ENCODE measurements at places on chromosomes 4 and X.

DNA sequence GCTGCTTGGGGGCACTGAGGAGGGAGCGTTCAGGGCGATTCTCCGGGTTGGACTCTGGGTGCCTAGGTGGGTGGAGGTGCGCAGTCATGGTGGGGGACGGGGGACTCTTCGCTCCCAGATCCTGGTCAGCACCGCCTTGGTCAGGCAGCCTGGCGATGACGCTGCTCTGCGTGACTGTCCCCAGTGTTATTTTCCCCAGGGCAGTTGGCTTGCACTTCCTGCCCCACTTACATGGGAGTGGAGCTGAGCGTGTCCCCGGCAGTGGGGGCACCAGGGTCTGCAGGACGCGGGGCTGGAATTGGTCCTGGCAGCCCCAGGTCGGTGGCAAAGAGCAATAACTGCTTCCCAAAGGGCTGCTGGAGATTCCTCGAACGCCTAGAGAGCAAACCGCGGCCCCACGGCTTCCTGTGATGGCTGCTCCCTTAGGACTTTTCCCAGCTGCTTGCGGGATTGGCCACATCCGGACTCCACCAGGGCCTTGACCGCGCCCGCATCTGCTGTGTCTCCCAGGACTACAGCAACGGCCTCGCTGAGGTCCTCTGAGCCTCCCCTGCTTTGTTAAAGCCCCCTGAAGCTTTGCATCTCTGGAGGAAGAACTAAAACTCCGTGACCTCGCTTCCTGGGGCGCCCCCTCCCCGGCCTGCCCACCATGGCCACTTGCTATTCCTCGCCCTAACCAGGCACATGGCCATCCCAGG is 35.3 kb upstream of the GPR78 start:
- DNase-seq = no peak

DNA sequence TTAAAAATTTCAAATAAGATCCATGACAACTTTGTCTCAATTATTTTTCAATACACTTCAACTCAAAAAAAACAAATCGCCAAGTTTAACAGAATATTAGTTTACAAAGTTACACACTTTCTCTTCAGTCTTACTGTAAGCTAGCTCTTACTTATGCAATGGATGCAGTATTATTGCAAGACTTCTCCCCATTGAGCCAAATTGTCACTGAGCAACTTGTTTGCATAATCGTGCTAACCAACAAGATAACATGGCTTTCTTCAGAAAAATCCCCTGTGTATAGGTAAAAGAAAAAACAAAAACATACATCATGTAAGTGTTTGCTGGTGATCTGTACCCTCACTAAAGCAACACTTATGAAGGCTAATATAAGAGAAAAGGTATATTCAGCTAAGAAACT is 18.9 kb downstream of the DNAJB14 start:
- no peak for DNase-seq

GRCh38 chr4:142353149-142353738 is 492.9 kb downstream of the INPP4B start:
- DNase-seq = no peak

DNA sequence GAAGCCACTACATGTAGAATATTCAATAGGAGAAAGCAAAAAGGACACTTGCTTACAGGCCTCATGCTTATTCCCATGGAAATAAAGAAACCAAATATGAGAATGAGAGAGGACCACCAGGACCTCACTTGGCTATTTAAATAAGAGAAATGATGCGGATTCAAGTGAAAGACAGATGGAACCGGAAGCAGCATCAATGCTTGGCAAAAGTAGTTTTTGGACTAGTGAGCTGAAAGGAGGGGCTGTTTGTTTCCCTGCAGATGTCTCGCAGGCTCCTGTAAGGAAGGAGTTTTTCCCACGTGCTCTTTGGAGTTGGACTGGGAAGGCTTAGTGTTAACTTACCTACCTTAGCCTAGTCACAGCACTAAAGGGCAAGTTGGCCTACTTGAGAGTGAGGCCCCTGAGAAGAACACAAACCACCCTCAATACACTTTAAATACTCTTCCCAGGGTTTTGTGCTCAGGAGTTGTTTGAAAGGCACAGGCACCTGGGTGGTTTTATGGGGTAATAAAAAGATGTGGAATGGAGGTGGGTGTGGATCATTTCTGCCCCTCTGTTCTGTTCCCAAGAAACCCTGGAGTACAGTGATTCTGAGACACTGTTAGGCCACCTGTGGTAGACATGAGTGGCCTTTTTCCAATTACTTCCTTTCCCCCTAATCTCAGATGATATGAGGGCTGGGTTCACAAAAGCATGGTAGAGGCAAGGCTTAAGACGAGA is 113.3 kb upstream of the C1GALT1C1 start:
- no peak for DNase-seq

- no peak for DNase-seq
Measured at GRCh38 chr4:8856835-8857621, 14.6 kb downstream of the HMX1 start.

GRCh38 chr4:181502611-181503010 is 740.6 kb upstream of the TENM3 start:
- no peak for DNase-seq

DNA sequence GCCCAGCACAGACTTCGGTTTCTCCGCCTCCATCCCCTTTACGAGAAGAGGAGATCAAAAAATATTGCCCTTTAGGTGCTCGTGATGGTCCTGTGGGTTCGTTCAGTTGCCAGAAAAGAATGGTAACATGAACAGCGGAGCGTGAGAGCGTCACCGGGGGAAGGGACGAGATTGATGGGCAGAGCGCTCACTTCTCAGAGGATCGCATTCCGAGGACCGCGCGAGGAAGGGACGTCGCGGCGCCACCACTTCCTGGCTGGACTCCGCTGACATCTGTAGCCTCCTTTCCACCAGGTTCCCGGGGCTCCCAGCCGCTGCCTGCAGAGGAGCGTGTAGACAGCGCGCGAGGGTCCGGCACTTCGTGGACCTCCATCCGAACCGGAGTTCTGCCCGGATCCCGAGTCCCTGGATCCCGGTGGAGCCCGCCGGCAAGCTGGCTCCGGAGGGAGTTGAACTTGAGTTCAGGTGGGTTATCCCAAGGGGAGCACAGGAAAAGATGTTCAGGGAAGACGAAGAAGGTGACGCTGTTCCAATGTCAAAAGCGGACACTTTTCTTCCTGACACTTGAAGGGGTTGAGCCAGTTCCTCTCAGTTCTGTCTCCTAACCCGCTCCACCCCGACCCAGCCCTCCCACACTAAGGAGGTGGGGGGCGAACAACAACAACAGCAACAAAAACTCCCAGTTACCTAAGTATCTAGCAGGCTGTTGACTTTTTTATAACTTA is 484 bp downstream of the GALNTL6 start:
- DNase-seq = no peak

DNA sequence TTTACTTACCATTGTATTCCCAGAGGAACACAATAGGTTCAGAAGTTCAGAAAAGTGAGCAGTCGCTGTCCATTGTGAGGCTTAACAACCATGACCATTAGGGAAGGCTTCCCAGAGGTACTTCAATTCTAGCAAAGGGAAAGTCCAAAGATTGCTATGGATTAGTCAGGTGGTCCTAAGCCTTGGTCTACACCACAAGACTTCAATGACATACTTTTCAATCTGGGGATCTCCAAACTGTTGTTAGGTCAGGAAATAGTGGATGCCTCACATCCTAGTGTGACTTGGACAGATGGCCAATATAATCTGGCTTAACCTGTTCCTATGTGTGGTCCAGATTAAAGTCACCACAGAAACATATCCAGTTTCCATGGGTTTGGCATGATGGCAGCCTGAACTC is 118.0 kb downstream of the SPCS3 start:
- no peak for DNase-seq

DNA sequence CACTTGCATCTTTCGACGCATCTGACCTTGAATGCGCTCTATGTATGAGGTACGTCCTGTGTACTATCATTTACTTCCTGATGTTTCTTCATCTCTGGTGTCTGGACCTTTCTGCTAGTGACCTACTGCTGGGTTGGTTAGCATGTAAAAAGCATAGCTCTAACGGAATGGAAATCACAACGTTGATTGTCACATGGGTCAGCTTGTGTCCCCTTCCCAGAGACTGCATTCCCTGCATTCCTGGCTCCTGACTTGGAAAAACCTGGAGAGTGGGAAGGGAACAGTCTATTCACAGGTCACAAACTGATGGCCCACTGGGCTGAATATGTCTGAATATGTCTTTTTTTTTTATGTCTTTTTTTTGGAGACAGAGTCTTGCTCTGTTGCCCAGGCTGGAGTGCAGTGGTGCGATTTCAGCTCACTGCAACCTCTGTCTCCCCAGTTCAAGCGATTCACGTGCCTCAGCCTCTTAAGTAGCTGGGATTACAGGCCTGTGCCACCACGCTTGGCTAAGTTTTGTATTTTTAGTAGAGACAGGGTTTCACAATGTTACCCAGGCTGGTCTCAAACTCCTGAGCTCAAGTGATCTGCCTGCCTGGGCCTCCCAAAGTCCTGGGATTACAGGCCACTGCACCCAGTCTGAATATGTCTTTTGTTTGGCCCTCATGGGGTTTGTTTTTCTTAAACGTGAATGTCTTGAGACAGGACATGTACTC is 16.3 kb downstream of the LONRF3 start:
- no peak for DNase-seq

DNA sequence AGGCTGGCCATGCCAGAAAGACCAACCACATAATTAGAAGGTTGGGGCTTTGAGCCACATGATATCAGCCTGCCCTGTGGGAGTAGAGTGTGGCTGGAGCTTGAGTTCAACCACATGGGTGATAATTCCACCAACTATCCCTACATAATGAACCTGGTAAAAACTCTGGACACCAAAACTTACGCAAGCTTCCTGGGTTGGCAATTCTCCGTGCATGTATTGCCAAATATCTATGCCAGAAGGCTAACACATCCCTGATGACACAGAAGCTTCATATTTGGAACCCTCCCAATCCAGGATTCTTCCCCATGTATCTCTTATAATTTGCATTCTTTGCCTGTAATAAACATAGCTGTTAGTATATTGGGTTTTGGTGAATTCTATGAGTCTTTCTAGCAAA is 68.2 kb downstream of the FUNDC1 start:
- DNase-seq = no peak

GRCh38 chr4:141463678-141464077 is 172.7 kb upstream of the IL15 start:
- DNase-seq = no peak

GRCh38 chrX:23185951-23186350 is 148.7 kb upstream of the PTCHD1 start:
- no peak for DNase-seq

DNA sequence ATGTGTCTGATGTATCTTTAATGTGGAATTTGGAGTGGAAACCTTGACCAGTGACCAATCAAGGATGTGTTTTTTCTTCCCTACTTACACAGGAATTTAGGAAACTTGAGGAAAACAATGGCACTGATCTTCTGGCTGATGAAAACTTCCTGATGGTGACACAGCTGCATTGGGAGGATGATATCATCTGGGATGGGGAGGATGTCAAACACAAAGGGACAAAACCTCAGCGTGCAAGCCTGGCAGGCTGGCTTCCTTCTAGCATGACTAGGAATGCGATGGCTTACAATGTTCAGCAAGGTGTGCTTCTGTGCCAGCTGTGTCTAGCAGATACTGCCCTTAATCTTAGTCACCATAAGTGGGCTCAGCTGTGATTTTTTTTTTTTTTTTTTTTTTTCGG is 12.6 kb downstream of the TAF1 start:
- DNase-seq = no peak

DNA sequence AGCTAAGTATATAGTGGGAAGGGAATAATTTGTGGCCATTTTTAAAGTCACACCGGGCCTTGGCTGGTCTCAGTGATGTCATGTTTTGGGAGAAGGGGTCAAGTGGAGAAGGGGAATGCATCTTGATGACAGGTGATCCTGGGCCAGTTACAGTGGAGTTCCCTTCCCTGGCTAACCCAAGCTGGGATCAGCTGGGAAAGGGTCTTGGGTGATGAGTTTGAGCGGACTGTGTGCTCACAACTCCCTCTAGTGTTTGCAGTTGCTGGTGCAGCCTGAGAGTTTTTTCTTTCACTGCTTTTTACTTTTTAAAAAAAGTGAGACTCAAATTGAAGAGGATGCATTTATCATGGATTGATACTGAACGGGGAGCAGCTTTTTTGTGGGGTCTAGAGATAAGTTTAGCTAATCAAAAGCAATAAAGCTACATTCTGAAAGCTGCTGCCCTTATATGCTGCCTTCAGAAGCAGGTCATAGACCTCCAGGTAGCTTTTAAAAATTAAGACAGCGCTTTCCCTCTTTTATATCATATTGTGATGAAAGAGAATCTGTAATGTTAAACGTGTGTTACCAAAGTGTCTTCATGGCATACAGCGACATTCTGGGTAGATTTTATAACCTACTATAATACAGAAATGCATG is 164.7 kb downstream of the DCLK2 start:
- no peak for DNase-seq

DNA sequence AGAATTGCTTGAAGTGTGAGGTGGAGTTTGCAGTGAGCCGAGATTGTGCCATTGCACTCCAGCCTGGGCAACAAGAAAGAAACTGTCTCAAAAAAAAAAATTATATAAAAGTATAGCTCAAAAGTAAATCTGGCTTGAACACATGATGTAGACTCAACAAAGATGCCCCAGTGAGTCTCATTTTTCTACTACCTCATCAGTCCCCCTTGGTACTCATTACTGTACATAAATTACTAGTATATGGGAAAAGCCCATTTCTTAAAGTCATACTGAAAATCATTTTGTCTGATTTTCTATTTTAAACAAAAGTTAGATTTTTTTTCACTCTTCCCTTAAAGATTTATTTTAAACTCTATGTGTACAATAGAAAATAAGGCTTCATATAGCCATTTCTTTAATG is 39.2 kb downstream of the FAM241A start:
- no peak for DNase-seq

DNA sequence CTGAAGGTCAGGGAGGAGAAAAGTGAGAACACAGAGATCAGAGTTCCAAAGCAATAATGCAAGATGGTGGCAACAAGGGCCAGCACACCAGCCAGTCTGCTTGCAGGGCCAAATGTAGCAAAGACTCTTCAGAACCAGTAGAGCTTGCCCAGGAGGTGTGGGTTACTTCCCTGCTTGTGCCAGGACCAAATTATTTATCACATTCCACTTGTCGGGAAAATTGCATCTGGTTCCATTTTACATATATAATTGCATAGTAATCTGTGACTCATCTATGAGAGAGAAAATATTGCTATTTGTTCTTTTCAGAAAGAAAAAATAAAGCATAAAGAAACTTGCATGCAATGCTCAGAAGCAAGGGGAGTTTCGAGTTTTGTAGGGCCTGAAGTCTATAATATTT is 41.4 kb downstream of the MAML3 start:
- no peak for DNase-seq

DNA sequence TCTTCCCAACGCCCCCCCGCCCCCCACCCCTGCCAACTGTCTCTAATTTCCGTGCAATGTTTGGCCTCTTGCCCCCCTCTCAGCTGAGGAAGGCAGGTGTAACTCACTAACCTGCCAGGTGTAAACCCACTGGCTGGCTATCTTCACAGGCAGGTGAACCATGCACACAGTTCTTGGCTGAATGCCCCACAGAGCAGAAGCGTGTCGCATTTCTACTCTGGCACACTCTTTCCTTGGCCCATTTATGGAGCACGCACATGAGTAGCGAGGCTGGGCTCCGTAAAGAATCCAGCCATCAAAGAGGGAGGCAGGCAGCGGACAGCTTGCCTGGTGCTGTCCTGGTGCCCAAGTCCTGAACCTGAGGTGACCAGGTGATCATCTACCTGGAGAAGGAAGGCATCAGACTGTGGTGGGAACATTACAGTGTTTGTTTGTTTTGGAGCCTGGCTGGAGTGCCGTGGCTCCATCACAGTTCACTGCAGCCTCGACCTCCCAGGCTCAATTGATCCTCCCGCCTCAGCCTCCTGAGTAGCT is 39.2 kb upstream of the CRMP1 start:
- no peak for DNase-seq

Data from stimulated activated CD8-positive, alpha-beta memory T cell treated with anti-CD3 and anti-CD28 coated beads, Interleukin-2, amount 100 ng/mL, for 1 hour (primary cell).